ENCODE measurements at places on chromosomes 3 and 15.

- no peak for DNase-seq
Observed at GRCh38 chr15:69026355-69026754, 11.9 kb downstream of the NOX5 start.

DNA sequence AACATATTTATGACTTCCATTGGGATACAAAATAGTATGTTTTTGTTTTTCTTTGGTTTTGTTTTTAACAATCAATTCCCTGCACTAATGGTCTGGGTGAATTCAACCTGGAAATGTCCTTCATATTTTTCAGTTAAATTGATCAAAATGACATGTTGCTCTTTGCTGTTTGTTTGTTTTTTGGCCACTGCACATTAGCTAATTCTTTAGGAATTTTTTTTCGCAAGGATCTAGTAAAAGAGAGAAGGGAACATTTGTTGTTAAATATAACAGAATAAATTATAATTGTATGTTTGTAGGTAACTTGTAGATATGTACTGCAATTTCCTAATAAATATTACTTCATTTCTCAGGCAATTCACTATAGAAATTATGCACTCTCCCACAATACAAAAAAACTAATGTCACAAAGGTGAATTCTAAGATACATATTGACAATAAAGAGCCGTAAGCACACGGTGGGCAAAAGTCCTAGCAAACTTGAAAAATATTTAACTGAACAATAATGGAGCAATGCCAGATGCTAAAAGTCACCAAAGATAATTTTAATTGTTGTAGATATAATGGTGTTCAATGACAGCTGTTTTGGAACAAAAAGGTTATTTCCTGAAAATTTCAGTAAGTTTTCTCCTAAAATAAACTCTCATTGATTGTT is 21.4 kb upstream of the PPARG start:
- no peak for DNase-seq

- no peak for DNase-seq
Observed at GRCh38 chr3:88595026-88595425, 445.3 kb downstream of the C3orf38 start.

- DNase-seq: peak; percentile 7
Observed at GRCh38 chr3:107928084-107928445, 162.8 kb downstream of the CD47 start.

- DNase-seq: no peak
Observed at GRCh38 chr3:152469248-152470025, 200.7 kb downstream of the MBNL1 start.

GRCh38 chr15:89130201-89130600 is 41.9 kb downstream of the ABHD2 start:
- DNase-seq: no peak

GRCh38 chr3:56889131-56889530 is 87.4 kb upstream of the ARHGEF3 start:
- no peak for DNase-seq

GRCh38 chr15:34610354-34610753 is 26.9 kb upstream of the GOLGA8B start:
- DNase-seq: no peak

- no peak for DNase-seq
Observed at GRCh38 chr3:133572158-133573053, 1.1 kb upstream of the CDV3 start.

- no peak for DNase-seq
Observed at GRCh38 chr3:123031051-123031450, 3.5 kb upstream of the SEMA5B start.

DNA sequence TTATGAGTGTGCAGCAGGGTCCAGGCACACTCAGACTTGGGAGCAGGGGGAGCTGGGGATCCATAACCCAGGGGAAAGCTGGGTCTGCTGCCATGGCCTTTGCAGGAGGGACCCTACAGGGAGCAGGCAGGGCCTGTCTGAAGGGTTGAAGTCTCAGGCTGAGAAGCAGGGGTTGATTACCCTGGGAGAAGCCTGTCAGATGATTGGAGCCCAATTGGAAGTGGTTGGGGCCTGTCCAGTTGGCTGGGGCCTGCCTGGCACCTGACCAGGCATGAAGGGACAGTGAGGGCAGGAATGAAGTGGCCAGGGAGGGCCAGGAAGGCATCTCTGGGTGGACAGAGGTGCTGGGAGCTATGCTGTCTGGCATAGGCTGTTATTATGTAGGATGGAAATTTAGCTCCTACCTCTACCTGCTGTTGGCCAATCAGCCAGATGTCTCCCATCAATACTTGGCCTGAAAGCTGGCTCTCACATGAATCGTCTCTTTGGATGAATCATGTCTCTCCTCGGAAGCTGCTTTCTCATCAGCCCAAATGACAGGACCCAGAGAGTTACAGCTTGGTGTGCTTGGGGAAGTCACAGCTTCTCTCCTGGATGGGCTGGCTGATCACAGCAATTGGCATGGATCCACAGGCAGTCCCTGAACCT is 27.4 kb upstream of the SLCO2A1 start:
- no peak for DNase-seq
